ENCODE measurements at places on chromosomes 5 and 9.

DNA sequence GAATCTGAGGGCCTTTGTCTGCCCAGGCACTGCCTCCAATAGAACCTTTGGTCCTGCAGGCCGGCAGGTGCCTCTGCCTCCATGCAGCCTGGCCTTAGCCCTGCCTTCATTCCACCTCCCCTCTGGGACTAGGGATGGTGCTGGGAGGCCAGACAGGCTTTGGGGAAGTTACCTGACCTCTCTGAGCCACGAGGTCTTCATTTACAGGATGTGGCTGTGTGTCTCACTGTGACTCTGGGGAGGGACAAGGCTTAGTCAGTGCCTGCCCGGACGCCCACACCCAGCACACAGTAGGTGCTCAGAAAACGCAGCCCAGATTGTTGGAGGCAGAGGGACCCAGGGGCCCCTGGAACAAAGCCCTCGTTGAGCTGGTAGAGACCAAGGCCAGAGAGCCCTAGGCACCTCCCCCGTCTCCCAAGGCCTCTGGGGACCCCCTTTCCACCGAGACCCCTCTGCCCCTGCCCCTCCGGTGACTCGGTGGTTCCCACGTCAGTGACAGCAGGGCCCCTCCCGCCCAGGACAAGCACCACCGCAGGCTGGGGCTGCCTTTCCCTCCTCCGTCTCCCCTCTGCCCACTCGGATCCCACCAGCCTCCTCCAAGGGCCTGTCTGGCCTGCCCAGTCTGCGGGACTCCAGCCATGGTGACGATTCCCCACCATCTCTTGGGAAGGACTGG, 46.9 kb upstream of the EGFL7 start:
- DNase-seq, result no peak

GRCh38 chr5:58454025-58454424, 5.9 kb downstream of the PLK2 start:
- no peak for DNase-seq

- no peak for DNase-seq
Measured at GRCh38 chr9:136119061-136119882, 597 bp upstream of the TMEM250 start.

DNA sequence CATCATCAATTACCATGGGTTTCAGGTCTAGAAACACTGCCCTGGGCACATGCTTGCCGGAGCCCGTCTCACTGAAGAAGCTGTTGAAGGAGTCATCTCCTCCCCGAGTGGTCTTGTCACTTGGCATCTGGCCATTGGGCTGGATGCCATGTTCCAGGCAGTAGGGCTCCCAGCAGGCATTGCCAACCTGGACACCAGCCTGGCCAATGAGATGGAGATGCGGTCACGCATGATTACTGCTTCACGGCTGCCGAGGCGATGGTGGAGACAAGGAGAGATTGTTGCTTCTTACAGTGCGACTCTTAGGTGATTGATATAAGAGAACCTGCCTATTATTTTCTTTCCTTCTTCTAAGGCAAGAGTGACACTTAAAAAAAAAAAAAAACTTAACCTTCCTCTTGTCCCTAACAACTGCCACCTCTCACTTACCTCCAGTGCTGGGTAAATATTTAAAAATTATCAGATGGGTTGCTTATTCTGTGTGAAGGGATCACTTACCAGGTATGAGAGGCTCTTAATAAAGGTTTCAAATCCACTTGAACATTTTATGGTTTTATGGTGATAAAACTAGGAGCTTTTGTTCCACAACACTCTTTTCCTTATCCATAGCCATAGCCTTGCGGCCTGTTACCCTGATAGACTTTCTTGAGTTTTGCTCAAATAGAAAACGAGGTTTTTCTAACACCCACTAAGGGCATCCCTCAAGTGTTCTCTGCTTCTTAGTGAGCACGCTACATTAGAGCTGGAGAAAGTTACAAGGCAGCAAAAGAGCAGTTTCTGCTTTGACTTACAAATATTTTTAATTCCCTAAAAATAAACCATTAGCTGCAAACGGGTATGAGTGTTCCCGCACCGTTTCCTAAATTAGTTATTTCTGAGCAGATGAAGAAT, 41.2 kb downstream of the NIM1K start:
- no peak for DNase-seq

DNA sequence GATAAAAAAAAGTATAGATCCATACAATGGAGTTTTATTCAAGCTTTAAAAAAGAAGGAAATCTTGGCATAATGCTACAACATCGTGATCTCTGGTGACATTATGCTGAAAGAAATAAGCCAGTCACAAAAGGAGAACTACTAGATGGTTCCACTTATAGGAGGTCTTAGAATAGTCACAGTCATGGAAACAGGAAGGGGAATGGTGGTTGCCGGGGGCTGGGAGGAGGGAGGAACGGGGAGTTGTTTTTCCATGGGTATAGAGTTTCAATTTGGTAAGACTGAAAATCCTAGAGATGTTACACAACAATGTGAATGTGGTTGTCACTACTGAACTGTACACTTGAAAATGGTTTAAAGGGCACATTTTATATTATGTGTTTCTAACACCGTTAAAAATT, 94.5 kb downstream of the CFAP90 start:
- no peak for DNase-seq

DNA sequence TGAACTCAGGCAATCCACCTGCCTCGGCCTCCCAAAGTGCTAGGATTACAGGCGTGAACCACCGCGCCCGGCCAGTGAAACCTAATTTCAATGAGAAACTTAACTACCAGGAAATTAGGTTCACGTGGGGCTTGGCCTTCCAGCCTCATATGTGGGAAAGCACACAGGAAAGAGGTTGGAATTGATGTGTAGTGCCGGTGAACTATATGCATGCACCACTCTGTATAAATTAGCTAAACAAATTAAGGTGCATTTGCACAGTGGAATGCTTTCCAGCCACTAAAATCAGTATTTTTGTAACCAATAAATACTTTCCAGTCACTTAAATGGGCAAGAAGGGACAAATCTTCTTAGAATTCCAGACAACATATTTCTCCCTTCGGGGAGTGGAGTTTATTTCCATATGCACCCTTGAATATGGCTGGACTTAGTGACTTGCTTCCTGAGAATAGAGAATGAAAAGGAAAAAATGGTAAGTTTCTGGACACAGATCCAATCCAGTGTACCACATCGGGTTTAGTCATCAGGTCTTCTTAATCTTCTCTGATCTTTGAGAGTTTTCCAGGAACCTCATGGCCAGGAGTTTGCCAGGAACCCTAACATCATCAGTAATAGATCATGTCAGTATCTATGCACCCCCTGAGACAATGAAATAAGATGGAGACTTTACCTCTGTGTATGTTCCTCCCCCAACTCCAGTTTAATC, 24.9 kb downstream of the ATOX1 start:
- no peak for DNase-seq

- DNase-seq, result no peak
Measured at GRCh38 chr9:110183208-110184145, 24.5 kb downstream of the C9orf152 start.

GRCh38 chr9:136088481-136088938, 6.6 kb downstream of the NACC2 start:
- DNase-seq, result no peak

DNA sequence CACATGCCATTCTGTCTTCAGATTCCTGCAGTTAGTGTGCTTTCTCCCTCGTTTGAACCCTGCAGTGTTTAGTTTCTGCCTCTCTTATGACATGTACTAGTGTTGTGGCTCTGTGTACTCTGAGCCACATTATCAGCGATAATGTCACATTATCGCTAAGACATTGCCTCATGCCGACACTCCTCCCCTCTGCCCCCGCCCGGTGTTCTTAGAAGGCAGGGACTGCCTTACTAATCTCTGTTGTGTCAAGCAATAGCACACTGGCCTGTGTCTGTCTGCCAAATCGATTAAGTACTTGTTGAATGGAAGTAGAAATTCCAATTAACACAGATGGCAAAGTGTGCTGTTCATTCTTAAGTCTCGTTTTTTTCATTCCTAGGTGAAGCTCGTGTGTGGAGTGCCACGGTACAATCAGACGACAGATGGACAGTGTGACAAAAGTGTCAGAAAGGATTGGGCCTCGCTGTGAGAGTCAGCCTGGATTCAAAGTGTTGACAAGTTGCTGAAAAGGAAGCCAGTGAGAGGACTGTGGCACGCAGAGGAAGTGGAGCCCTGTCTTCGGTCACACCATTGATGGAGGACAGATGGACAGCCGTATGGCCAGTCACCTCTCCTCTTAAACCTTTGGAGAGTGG, 10.5 kb downstream of the PIK3R1 start:
- DNase-seq, result no peak

GRCh38 chr5:176447591-176447977, 601 bp upstream of the FAF2 start:
- DNase-seq, result no peak

- DNase-seq, result no peak
Measured at GRCh38 chr9:85610074-85610860, 131.5 kb downstream of the AGTPBP1 start.

- DNase-seq, result no peak
Measured at GRCh38 chr5:159858871-159859270, 57.4 kb upstream of the ADRA1B start.

DNA sequence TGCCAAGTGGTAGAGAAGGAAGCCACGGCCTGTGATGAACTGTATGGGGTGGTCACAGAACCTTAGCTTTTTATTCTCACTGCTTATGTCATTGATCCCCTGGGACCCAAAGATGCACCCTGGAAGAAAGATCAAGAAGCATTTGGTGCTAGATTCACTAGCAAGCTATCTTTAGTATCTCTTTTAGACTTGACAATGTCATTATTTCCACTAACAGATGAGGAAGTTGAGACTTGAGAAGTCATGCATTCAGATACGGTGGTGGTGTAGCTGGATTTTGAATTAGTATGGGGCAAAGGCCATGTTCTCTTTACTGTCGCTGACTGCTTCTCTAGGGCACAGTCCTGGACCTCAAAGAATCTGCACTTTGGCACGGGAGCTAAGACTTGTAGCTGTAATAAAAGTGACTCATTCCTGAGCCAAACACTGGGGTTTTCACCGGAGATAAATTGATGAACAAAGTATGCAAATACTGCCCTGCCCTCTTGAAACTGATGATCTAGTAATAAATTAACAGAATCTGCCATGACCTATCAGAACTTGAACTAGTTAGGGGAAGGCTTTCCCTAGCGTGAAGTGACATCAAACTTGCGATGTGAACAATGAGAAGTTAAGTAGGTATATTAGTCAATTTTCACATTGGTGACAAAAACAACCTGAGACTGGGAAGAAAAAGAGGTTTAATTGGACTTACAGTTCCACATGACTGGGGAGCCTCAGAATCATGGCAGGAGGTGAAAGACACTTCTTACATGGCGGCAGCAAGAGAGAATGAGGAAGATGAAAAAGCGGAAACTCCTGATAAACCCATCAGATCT, 5.4 kb downstream of the GDA start:
- no peak for DNase-seq

DNA sequence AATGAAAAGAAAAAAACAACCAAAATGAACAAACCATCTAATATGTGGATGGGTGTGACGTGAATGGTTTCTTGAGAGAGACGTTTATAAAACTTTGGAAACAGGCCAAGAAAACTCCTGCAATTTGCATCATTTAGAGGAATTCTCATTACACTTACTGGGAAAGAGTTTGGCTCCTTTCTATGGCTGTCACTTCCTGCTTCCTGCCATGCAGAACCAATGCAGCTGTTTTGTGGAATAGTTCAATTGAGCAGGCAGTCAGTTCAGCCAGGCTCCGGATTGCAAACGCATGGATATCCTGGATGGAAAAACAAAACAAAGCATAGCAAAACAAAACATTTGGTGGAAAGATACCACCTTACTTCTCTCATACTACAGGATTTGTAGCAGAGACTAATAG, 36.6 kb downstream of the FAM114A2 start:
- DNase-seq, result no peak

- DNase-seq, result no peak
Measured at GRCh38 chr5:147567917-147568598, 58.2 kb upstream of the DPYSL3 start.

DNA sequence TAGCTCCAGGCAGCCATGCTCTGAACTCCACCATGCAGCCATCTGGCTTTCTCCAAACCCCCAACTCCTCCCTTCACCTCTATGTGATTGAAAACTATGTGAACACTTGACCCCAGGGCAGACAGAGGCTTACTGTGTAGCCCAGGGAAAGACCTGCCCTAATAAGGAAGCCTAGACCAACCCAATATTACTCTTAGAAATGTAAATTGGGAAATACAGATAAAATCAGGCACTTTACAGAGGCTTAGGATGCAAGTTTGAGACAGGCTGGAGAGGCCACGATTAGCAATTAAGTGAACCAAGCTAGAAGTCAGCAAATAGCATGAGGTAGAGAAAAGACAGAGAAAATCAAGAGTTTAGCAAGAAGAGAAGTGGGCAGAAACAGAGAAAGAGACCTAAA, 141.7 kb upstream of the ABCA1 start:
- no peak for DNase-seq

- DNase-seq, result no peak
Measured at GRCh38 chr5:171907725-171908343, 98.6 kb downstream of the FBXW11 start.

DNA sequence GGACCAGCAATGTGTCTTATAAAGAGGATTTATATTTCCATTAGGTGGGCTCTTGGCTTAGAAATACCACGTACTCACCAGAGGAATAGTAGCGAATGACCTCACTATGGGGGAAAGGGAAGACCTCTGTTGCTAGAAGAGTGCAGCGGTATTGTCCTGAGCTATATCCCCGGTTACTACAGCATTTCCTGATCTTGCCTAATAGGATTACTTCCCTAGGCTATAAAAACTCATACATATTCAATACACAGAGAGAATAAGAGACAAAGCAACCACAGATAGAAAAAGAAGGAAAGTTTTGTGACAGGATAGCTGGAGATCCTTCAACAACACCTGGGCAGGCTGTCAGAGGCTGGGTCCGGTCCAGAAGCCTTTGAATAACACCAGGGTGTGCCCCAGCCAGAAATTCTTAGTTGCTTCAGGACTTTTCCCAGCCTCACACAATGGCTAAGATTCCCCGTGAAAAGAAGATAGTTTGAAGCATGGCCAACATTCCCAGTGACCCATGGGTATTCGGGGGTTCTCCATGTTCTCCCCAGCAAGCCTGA, 85.4 kb downstream of the TRIM36 start:
- DNase-seq, result no peak

Data from esophagus squamous epithelium (tissue), 5 donors.